ENCODE measurements at places on chromosomes 13 and 19.

DNA sequence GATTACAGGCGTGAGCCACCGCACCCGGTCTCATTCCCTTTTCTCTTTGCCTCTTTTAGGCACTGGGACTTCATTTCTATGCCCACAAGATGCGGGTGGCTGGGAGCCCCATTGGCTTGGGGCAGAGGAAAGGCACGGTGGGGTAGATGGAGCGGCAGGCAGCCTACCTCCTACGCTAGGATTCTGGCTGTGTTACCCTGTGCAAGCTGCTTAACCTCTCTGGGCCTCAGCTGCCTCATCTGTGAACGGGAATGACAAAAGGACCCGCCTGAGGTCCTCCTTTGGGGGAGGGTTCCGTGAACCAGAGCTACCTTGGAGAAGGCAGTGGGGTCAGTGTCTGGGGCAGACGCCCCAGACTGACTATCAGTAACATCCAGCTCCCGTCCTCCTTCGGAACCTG is 9.3 kb upstream of the LINGO3 start:
- DNase-seq: no peak

GRCh38 chr13:107461751-107462150 is 753.6 kb downstream of the LIG4 start:
- no peak for DNase-seq

DNA sequence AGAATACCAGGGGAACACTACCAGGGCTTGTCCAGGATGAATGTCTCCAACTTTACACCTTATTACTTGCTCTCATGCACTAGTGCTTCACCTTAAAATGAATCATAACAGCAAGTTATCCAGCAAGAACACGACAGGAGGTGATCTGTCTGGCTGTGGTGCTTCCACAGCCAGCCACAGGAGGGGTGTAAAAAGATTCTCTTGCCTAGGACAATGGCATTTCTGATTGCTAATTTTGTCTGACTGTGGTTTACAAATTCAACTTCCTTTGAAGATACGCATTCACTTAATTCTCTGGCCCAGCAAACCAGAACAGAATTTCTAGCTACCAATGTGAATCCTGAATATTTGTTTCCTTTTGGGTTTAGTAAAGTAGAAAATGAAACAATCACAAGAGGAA is 23.1 kb upstream of the COG3 start:
- no peak for DNase-seq

- DNase-seq: no peak
These were observed 32.3 kb downstream of the ADPRHL1 start for GRCh38 chr13:113420833-113421600.

DNA sequence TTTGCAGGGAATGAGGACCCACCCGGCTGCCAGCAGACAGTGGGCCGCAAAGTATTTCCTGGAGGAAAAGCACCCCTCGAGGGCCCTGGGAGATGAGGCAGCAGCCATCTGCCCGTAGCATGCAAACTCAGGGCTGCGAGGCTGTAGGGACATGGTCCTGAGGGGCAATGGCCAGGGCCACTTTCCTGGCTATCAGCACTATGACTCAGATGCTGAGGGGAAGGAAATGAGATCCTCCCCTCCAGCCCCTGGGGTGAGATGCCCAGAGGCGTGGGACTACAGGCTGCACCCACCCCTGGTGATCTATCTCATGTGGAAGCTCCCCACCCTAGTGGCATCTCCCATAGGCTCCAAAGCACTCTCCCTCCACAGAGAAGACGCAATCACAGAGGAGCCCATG is 80.1 kb downstream of the SLC7A1 start:
- no peak for DNase-seq

GRCh38 chr13:32310134-32310706 is 4.9 kb downstream of the ZAR1L start:
- DNase-seq: no peak

DNA sequence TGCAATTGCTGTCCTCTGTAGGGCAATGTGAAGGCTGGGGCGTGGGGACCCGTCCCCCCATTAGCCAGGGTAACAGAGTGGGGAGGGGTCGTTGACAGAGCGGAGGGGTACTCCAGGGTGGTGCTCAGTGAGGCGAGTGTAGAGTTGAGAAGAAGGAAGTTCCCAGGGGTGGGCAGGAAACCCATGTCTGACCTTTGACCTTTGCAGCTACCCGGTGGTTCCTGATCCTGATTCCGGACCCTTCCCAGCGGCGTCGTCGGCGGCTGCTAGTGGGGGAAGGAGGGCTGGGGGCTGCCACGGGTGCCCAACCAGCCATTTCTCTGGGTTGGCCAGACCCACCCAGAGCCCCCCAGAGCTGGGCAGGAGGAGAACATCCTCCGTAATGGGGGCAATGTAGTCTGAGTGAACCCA is 2.1 kb upstream of the PLVAP start:
- no peak for DNase-seq

DNA sequence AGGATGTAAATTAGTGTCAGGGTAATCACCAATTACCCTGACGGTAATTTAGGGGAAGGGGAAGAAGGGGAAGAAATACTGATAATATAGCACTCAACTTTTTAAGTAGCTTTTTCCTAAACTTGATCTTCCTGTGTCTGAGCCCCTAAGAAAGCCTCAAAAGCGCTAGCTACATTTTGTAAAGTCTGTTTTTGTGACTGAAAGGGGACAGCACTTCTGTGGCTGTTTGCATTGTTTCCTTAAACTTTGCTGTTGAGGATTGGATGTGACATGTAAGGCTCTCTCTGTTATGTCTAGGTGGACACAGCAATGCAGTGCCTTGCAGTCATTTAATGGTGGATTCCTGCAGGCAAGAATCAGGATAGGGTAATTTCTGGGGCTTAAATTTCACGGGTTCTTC is 42.8 kb downstream of the SPATA13 start:
- DNase-seq: no peak

DNA sequence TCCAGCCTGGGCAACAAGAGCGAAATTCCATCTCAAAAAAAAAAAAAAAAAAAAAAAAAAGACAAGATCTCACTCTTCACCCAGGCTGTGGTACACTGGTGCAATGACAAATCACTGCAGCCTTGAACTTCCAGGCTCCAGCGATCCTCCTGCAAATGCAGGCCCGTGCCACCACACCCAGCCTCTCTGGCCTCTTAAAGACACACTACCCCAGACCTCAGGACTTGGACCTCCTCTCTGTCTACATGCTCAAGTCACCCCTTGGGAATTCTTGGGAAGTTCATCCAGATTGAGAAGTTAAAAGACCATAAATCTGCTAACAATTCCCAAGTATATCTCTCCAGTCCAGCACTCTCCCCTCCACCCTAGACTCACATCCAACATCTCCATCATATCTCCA is 10.6 kb upstream of the HIPK4 start:
- no peak for DNase-seq

DNA sequence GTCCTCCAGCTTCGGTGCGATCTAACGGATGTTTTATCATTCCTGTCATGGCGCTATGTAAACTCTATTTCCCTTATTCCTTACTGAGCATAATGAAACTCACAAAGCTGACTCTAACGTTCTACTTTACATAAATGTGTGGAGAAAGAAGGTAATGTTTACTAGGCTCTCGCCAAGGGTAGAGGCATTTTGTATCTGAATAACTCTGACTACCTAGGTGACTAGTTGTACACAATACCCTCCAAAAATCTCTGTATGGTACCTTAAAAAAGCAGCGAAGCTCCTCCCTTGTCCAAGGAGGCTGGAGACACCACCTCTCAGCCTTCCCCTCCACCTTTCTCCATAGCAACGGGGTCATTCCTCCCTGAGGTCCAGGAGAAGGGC is 316 bp upstream of the ZNF530 start:
- no peak for DNase-seq

GRCh38 chr13:113907635-113908617 is 44.0 kb upstream of the GAS6 start:
- no peak for DNase-seq

- no peak for DNase-seq
These were observed 2.2 kb upstream of the TNFSF9 start for GRCh38 chr19:6528544-6529121.

DNA sequence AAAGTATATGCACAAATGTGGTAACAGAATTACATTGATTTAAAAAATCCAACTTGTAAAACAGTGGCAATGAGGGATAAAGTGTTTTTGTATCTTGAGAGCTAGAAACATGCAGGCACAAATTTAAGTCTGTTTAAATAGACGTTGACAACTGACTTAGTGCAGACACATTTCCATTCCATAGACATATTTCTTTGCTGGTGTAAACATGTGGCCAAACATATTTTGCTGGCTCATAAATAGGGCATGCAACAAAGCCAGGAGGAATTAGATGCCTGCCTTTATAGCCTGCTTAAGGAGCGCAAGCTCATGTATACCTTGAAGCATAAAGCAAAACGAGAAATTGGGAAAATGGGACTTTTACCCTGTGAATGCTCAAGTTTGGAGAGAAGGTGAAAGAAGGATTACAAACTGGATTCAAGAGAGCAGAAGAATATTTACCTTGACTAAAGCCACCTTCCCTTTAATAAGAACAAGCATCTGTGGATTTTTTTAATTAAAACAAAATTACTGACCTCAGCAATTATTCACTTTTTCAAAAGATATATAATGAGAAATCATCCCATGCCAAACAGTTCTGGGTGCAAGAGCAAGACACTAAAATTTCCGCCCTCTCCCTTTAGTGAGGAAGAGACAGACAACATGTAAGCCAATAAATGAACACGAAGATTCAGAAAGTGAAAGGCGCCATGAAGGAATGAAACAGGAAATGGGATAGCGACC is 71.0 kb downstream of the DCT start:
- DNase-seq: no peak

DNA sequence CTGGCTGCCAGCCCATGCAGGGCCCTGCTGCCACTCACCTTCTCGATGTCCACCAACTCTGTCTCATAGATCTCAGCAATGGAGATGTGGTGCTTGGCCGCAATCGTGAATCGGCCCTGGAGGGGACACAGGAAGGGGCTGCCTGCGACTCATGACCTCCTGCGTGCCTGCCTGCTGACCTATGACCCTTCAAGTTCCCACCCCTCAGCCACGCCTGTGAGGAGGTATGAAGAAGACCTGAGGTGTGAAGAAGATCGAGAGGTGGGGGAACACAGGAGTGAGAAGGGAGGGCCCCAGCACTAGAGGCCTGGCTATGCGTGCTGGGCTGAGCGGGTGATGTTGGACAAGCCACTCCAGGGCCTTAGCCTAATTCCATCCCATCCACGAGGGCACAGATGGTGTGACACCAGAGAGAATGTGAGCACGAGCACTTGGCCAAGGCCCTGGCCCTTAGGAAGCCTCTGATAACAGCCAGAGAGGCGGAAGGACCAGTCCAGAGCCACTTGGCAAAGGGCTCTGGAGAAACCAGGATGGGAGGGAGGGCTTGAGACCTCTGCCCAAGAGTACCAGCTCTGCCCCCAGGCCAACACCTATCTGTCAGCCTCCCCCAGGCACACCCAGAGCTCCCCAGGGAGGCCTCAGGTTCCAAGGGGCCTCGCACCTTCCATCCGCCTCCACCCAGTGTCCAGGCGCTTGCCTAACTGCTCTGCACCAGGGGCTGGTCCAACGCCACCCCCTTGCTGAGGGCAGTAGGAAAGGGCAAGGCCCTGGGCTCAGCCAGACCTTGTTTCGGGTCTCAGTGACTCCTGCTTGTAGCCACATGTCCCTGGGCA is 9.6 kb upstream of the KPTN start:
- no peak for DNase-seq

- no peak for DNase-seq
These were observed 39.1 kb downstream of the SIPA1L3 start for GRCh38 chr19:37946132-37946531.

DNA sequence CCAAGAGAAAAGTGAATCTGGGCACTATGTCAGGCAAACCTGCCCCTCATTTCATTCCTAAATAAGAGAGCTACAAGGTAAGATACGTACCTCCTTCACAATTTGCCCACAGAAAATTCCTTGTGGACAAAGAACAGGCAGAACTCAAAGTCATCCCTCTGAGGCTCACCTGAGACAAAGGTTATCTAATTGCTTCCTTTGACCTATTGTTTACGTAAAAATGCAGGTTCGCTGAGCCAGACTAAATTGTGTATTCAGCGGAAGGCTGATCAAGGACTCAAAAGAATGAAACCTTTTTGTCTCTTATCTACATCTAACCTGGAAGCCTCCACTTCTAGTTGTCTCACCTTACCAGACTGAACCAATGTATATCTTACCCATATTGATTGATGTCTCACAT is 213.3 kb downstream of the POSTN start:
- no peak for DNase-seq

Measured in stimulated activated CD8-positive, alpha-beta memory T cell treated with anti-CD3 and anti-CD28 coated beads, Interleukin-7, amount 100 ng/mL, for 24 hours (primary cell).